ENCODE measurements at places on chromosomes 11 and 22.

DNA sequence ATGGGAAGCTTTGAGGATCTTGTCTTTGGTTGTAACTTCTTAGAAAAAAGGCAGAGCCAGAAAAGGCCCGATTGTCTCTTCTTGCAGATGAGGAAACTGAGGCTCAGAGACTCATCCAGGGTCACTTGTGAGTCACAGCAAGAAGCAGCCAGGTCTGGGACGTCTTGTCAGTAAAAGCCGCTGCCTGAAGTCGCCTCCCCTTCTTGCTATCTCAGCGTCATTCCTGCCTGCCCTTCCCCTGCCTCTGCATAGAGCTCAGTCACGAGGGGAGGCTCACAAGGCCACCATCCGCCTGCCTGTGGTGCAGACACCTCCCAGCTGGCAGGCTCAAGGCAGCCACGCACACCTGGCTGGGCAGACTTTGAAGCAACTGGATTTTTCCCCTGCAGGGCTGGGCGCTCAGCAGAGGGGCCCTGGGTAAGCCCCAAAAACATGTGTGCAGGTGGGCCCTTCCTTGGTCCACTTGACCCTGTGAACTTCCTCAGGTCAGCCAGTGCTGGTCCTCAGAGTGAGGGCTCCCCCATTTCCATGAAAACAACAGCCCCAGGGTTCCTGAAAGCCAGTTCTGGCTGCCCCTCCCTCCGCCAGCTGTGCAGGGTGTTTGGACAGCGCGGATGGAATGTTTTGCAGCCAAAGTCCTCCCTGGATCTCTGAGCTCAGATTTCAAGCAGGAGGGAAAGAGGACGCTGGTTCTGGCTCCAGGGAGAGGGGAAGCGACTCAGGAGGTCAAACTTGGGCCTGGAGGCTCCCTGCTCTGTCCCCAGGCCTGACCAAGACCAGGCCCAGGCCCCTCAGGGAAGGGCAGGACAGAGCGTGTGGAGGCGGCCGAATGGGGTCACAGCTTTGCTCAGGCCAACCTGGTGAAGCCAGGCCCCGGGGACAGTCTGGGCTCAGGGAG lies 6.0 kb upstream of the RAB3IL1 start:
- H3K4me1 ChIP-seq: peaks cover 18% of the 10 kb centered on the region
- no peaks in the 10 kb centered on the region for H3K36me3 ChIP-seq
- peaks cover 12% of the 10 kb centered on the region for H3K27me3 ChIP-seq
- H3K4me3 ChIP-seq: no peak overlapping the region
- peak; percentile 58 for DNase-seq

GRCh38 chr11:90288212-90288821 lies 65.5 kb upstream of the CHORDC1 start:
- no peak overlapping the region for H3K27ac ChIP-seq
- no peaks in the 10 kb centered on the region for H3K4me1 ChIP-seq
- H3K36me3 ChIP-seq: no peaks in the 10 kb centered on the region
- peak; percentile 37 for DNase-seq

GRCh38 chr22:45978275-45978713 lies 1.3 kb upstream of the WNT7B start:
- H3K4me3 ChIP-seq: peak overlapping the region; percentile 70
- H3K27ac ChIP-seq: no peak overlapping the region
- H3K36me3 ChIP-seq: no peaks in the 10 kb centered on the region
- no peaks in the 10 kb centered on the region for H3K27me3 ChIP-seq
- DNase-seq: no peak
- no peaks in the 10 kb centered on the region for H3K4me1 ChIP-seq

DNA sequence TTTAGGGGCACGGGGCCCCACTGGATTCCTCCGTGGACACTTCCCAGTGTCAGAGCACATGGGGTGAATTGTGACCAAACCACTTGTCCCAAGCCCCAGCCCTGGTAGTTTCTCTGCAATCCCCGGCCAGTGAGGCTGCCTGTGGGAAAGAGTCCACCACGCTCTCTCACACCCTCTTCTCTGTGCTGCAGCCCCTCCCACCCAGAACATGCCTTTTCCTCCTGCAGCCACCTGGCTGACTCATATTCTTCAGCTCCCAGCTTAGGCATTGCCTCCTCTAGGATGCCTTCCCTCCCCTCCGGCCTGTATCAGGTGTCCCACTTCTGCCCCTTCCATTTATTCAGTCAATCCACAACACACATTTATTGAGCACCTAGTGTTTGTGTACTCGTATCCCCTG lies 5.4 kb upstream of the RPS6KB2 start:
- no peaks in the 10 kb centered on the region for H3K36me3 ChIP-seq
- H3K27ac ChIP-seq: no peak overlapping the region
- no peaks in the 10 kb centered on the region for H3K27me3 ChIP-seq

DNA sequence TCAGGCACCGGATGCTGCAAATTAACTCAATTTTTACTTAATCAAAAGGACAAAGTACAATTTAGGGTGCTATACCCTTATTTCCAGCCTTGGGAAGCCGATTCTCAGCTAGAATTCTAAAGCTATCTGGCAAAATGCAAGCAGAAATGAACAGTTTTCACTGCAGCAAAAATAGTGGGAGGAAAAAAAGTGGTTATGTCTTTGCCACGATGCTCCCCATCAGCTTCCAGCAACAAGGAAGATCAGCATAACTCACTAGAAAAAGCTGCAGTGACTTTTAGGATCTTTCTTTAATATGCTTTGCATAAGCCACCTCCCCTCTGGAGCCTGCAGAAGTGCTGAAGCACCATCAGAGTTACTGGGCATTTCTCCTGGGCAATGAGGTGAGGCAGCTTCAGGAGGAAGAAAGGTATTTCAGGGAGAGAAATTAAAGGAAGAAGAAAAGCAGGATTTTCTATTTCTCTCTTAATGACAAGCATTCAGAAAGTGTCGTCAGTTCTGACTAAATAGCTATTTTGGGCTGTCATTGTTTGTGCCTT lies 702.9 kb downstream of the DLG2 start:
- H3K27ac ChIP-seq: no peak overlapping the region
- H3K4me3 ChIP-seq: no peak overlapping the region
- DNase-seq: no peak

DNA sequence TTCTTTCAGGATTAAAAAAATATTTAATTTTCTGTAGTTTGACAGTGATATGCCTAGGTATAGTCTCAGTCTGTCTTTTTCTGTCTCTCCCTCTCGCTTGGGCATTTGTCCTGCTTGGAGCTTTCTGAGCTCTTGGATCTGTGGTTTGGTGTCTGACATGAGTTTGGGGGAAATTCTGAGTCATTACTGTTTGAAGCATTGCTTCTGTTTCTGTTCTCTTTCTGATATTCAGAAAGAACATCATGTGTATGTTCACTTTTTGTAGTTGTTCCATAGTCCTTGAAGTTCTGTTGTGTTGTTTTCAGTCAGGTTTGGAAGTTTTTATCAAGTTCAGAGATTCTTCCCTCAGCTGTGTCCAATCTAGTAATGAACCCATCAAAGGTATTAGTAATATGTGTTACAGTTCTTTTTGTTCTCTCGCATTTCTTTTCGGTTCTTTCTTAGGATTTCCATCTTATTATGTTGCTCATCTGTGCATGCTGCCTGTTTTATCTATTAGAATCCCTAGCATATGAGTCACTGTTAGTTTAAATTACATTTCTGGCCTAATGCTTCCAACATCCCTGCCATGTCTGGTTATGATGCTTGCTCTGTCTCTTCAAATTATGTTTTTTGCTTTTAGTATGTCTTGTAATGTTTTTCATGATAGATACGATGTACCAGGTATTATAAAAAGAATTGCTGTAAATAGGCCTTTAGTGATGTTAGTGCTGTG lies 48.4 kb downstream of the DDX10 start:
- peaks cover 13% of the 10 kb centered on the region for H3K36me3 ChIP-seq
- no peaks in the 10 kb centered on the region for H3K4me1 ChIP-seq
- H3K27me3 ChIP-seq: no peaks in the 10 kb centered on the region
- H3K4me3 ChIP-seq: no peak overlapping the region

DNA sequence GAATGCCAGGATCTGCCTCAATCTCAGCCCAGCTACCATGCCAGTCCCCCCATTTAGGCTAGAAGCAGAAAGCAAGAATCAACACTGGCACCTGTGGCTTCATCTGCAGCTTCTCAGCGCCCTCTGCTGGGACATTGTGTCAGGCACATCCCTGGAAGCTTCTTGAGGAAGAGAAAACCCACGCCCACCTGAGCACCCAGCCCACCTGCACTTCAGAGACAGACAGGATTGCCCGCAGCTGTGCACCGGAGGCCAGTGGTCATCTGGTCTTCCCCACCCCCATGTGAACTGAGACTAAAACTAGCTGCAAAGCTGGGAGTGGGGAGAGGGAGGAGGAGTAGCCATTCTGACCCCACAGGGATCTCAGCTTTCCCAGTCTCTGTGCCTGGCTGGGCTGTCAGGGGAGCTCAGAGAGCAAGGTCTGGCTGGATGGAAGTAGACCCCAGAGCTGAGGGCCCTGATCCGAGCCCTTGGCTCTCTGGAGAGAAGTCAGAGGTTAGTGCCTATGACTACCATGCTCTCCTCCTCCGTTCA lies 66.8 kb downstream of the FEZ1 start:
- DNase-seq: peak; percentile 72
- H3K27me3 ChIP-seq: no peaks in the 10 kb centered on the region
- H3K27ac ChIP-seq: no peak overlapping the region
- no peaks in the 10 kb centered on the region for H3K4me1 ChIP-seq
- peaks cover 3% of the 10 kb centered on the region for H3K36me3 ChIP-seq

- H3K27ac ChIP-seq: no peak overlapping the region
- no peaks in the 10 kb centered on the region for H3K27me3 ChIP-seq
- no peaks in the 10 kb centered on the region for H3K4me1 ChIP-seq
Measured at GRCh38 chr22:34080433-34080832, 160.2 kb upstream of the LARGE1 start.

DNA sequence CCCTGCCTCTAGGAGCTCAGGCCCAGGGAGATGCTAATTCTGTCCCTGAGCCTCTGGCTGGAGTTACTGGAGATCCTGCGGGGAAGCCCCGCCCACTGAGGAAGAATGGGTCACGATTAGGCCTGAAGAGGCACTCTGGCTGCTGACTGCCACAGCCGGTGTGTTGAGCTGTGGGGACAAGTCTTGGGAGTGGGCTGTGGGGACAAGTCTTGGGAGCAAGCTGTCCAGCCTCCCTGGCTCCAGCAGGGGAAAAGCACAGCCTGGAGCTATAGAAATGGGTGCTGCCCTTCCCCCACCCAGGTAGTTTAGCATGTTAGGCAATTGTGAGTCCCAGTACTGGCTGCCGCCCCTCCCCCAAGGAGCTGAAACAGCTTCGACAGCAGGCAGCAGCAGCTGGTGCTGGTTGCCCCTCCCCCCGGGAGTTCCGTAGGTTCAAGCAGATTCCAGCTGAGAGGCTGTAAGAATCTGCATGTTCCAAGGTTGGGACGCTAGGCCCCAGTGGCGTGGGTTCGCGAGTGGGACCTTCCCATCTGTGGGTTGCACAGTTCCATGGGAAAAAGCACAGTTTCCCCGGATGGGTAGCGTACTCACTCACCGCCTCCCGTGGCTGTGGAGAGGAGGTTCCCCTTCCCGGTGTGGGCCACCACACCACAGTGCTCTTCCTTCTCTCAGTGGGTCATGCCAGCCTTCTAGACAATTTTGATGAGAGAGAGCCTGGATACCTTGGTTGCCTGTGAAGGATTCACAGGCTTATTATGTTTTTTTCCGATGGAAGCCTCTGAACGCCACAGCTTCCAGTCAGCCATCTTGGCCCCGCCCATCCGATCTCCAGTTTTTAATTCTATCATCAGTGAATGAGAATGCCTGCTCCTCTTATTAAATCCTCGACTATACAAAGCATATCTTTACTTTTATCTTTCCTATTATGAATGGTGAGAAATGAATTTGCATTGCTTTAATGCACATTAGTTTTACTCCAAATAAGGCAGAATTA lies 61.5 kb downstream of the MSANTD4 start:
- H3K36me3 ChIP-seq: no peaks in the 10 kb centered on the region
- H3K4me3 ChIP-seq: peak overlapping the region; percentile 65
- no peaks in the 10 kb centered on the region for H3K27me3 ChIP-seq
- no peaks in the 10 kb centered on the region for H3K4me1 ChIP-seq
- H3K27ac ChIP-seq: peak overlapping the region; percentile 70
- DNase-seq: peak; percentile 70

DNA sequence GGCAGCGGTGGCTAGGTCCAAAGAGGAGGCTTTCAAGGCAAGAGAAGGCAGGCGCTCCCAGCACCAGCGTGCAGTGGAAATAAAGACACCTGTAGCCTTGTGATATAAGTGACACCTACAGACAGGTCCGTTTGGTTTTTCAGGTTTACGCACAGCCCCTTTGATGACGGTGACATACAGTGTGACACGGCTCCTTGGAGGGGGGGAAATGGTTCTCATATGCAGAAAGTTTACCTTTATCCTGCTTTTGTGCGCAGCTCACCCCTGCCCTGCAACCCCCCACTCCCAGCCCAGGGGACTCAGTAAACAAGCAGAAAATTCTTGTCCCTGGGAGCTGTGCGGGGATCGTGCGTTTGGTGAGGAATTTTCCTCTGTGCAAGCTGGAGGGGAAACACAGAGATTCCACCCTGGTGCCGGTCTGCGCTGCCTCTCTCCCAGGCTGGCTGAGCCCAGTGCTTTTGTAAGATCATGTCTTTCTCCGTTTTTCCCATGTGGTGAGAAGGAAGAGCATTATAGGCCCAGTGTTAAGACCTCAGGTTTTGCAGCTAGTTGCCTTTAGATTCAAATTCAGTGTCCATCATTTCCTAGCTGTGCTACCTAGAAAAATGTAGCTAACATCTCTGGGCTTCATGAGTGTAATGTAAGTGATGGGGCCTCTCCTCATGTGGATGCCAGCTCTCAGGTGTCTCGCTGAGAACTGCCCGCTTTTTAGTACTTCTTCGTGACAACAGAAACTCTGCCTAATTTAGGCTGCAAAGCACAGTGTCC lies at the start of gene ELF5:
TSS of gene ELF5 (minus strand) at position 113 of the 768 bp plus-strand sequence. CDS start 8,045 bp downstream, outside the sequence.
- H3K27ac ChIP-seq: no peak within 1 kb of the TSS
- no peak within 1 kb of the TSS for H3K4me3 ChIP-seq
- no peaks in the 10 kb centered on the region for H3K36me3 ChIP-seq
- H3K4me1 ChIP-seq: no peaks in the 10 kb centered on the region
- no peak for DNase-seq
- no peaks in the 10 kb centered on the region for H3K27me3 ChIP-seq

DNA sequence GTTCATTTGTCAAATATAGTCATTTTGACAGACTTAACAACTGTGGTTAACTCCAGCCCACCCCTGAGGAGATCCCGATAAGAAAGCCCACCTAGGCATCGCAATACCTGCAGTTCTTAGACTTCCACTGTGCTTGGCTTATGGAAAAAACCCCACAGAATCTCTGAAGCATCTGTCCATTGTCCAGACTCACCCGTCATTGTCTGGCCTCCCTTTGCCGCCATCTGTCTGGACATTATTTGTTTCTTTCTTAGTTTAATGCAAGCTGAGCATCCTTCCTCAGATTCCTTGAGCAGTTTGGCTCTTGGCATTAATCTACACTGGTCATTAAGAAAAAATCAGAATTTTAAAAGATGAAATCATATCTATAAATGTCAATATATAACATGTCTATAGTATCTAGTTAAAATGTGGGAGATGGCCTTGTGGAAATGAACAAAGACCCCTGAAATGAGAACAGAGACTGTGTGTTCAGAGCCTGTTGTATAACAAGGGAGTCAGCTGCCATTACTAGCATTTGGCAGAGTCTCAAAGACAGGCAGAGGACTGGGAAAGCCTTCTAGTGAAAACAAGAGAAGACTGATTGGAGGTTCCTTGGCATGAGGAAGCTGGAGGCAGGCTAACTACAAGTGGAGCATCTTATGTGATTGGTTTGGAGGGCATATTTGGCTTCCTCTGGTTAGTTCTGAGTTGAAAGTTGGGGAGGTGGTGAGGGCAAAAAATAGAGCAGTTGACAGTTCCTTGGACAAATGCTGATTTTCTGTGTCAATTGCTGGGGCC lies 80.4 kb downstream of the SPON1 start:
- no peaks in the 10 kb centered on the region for H3K36me3 ChIP-seq
- no peak for DNase-seq
- H3K27ac ChIP-seq: no peak overlapping the region
- H3K4me1 ChIP-seq: no peaks in the 10 kb centered on the region
- H3K4me3 ChIP-seq: no peak overlapping the region

- no peak overlapping the region for H3K27ac ChIP-seq
- DNase-seq: no peak
- no peak overlapping the region for H3K4me3 ChIP-seq
- H3K4me1 ChIP-seq: no peaks in the 10 kb centered on the region
- H3K36me3 ChIP-seq: no peaks in the 10 kb centered on the region
Measured at GRCh38 chr11:116109228-116109627, 605.0 kb upstream of the CADM1 start.
